ENCODE measurements at places on chromosomes 4 and X. TPM values are rescaled to one million over a fixed set of nuclear protein-coding genes. Genes with fewer than 3 reads are reported as not detected.

Gene CDKL5
- total RNA-seq = 1.6 TPM

Gene BCAP31
- 144 TPM for total RNA-seq

Gene LONRF3
- total RNA-seq = 0.29 TPM

Gene CFI
- 20.2 TPM for total RNA-seq

Gene USP17L18
- total RNA-seq = not detected

Gene PSAPL1
- total RNA-seq = not detected

Gene F8A3
- total RNA-seq = 3.5 TPM

Gene SULT1E1
- total RNA-seq = 3.7 TPM

Gene RAB9B
- 1.1 TPM for total RNA-seq
